IPS-NIHi11 (cell line): ENCODE measurements at places on chromosomes 11 and 22.
A peak's percentile ranks its signal among the peaks of the same experiment; 100 is the strongest.

DNA sequence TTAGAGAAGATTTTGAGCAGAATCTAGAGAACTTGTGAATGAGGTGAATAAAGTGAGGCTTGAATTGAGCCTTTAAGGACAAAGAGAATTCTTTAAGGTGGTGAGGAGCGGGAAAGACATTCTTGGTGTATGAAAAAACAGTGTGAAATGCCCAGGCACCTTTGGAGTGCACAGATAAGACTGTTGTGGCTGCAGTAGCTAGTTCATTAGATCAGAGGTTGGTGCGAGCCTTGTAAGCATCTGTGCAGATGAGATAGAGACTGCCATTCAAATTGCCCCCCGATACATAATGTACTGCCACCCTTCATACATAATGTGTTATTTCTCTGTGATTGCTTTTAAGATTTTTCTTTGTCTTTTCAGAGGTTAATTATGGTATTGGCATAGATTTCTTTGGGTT, 31.3 kb downstream of the ATXN10 start:
- no peak for DNase-seq

DNA sequence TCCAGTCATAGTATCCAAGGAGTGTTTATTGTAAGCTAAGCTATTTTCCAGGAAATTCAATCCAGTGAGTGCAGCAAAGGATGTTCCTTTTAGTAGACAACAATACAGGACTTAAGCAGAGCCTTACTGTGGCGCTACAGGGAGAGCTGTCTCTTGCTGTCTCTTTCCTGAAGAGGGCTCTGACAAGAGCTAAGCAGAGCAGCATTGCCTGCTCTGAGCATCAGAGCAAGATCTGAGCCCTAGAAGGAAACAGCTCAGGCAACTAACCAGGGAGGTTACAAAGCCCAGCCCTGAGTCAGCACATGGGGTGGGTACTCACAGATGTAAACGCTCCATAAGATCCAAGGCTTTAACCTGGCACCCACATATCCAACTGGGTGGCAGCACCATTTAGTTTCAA, 8.0 kb downstream of the LAYN start:
- DNase-seq: no peak

- no peak for DNase-seq
Observed at GRCh38 chr11:7603031-7603781, 70.1 kb downstream of the CYB5R2 start.

DNA sequence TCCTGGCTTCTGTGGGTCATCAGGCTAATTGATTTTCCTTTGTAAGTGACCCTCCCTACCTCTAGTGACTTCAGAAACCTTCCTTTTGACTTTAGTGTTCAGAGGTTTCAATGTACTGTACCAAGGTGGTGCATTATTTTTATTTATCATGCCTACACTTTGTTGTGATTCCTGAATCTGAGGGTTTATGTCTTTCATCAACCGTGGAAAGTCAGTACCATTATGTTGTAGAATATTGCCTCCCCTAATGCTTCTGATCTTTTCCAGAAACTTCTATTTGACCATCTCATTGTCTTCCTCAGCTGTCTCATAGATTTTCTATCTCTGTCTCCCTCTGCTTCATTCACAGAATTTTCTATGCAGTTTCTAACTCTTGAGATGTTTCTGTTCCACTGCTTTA, 105.5 kb downstream of the KCNQ1OT1 start:
- DNase-seq: no peak

DNA sequence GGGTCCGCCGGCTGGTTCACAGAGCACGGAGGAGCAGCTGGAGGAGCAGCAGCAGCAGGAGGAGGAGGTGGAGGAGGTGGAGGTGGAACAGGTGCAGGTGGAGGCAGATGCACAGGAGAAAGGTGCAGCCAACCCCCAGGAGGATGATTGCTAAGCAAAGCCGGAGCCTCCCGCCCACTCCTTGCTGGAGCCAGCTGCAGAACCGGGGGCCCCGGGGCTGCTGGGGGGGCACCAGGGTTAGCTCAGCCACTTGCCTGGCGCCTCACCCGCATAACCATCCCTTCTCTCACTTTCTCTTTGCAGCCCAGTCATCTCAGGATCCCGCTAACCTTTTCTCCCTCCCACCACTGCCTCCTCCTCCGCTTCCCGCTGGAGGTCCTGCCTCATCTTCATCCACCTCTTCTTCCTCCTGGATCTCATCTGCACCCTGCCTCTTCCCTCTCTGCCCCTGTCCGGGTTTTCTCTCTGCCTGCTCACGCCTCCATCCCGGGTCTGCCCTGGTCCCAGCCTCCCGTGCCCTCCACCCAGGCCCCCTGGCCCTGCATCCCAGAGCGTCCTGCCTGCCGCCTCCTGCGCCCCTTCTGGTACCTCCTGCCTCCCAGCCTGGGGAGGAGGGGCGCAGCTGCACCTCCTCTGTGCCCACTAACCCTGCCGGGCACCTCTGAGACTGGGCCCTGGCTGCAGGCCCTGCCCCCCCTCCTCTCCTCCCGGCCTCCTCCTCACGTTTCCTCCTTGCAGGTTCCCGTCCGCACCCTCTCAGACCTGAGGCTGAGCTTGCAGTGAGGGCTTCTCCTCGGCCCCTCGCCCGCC, 9.5 kb downstream of the KCTD17 start:
- DNase-seq: no peak

GRCh38 chr11:7444091-7444981, 41.0 kb upstream of the OLFML1 start:
- DNase-seq: peak; percentile 22

DNA sequence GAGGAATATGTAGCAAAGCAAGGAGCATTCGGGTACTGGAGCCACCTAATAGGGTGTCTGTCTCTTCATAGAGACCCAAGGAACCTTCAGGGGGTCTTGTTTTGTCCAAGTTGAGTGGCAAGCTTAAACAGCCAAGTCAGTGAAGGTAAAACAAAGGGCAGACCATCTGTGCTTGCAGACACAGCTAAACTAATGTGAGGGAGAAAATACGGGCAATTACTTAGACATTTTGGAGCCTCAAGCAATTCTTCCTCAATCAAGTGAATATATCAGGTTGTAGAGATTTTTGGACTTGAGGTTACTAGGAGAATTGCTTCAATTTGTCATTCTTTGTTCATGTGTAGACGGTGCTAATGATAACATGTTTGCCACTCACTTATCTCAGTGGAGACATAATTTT, 148.2 kb upstream of the ARHGAP20 start:
- no peak for DNase-seq

DNA sequence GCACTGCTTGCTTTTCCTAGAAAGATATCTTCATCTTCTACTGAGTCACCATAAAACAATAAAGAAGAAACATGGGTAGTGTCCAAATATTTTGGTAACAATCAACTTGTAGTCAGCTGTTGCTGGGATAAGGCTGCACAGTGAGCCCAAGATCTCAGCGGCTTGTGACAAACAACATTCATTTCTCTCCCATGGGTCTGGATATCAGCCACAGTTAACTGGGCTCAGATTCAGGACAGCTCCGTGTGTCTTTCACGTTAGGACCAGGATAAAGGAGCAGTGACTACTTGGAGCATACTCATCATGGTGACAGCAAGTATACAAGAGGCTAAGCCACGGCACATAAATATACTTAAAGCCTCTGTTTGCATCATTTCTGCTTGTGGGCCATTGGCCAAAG, 27.9 kb upstream of the GRK3 start:
- DNase-seq: no peak

DNA sequence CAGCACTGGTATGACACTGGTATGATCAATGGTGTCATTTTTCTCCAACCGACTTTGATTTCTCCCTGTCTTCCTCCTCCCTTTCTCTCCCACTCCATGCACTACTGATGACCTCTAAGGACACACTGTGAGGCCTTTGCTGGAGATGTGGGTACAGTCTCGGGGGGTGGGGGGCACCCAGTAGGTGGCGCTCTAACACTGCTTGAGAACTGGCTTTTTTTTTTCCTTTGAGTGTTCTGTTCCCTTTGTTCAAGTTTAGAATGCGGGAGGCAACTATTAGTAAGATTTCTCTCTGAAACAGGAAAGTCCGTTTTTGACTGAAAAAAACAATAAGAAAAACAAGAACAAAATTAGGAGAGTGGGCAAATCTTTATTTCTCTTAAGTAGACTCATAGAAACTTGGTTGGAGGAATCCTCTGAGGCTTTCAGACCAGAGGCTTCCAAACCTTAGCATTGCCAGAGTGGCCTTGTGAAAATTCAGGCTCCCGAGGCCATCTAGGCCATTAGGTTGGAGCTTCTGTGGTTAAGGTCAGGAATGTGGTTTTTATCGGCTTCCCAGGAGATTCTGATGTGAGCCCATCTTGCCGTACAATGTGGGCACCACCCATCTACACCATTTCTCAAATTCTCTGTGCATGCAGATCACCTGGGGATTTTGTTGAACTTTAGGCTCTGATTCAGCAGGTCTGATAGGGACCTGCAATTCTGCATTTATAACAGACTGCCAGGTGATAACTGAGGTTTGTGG, 43.2 kb downstream of the PANX1 start:
- peak; percentile 76 for DNase-seq

DNA sequence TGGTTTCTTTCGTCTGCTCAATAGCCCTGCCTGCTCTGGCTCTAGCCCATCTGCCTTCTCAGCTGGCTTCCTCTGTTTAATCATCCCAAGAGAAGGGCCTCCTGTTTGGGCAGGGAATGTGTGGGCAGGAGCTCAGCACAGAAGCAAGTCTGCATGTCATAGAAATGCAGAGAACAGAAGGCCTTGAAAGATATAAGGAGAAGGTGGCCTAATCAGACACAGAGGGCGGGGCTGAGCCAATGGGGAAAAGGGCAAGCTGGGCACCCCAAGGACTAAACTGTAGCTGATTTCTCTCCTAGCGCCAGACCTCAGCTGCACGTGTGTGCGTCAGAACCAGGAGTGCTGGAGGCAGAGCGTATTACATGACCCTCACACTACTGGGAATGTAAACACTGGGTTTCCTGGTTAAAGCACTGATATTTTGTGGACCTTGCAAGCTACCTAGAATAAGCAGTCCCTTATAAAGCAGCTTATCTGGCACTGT, 7.6 kb upstream of the CCKBR start:
- DNase-seq: no peak

- DNase-seq: no peak
Observed at GRCh38 chr11:7437696-7438095, 47.6 kb upstream of the OLFML1 start.

- DNase-seq: peak; percentile 72
Observed at GRCh38 chr11:72446929-72447769, 12.8 kb upstream of the CLPB start.

GRCh38 chr11:120235024-120235628, 4.8 kb upstream of the POU2F3 start:
- peak; percentile 91 for DNase-seq

DNA sequence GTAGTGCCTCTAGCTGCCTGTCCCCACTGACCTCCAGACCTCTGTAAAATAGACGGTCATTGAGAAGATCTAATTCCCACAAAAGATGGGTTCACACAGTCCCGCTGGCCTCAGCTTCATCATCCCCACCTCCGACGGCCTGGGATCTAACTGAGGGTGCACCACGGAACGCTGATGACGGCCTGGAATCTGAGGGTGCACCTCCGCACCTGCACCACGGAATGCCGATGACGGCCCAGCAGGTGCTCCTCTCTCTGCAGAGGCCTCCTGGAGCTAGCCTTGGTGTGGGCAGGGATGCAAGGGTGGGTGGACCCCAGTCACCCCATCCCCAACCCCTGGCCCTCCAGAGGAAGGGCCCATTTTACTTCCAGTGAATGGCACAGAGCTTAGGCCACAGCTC, 77.3 kb downstream of the PHF21B start:
- DNase-seq: no peak
